ENCODE measurements at places on chromosomes 11 and 22.

- DNase-seq = peak; percentile 55
These were observed 77.9 kb upstream of the TIMP3 start for GRCh38 chr22:32723643-32724042.

DNA sequence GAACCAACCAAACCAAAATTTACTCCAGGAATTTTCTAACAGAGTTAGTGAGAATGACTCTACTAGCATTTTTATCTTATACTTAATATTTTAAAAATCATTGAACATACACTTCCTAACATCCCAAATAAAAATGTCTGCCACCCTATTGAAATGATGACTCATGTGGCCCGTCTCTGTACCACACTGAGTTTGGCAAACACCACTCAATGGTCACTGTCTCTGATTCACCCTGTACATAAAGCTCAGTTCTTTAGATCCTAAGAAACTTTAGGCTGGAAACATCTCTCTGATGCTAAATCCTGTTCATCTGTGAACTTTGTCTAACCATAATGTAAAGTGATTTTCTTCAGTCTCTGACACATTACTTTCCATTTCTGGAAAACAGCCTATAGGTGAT, 182.0 kb downstream of the CWF19L2 start:
- no peak for DNase-seq

- peak; percentile 49 for DNase-seq
These were observed 749 bp upstream of the BEST1 start for GRCh38 chr11:61949169-61950034.

- DNase-seq = peak; percentile 47
These were observed 760 bp downstream of the ZNRF3 start for GRCh38 chr22:28883917-28884746.

DNA sequence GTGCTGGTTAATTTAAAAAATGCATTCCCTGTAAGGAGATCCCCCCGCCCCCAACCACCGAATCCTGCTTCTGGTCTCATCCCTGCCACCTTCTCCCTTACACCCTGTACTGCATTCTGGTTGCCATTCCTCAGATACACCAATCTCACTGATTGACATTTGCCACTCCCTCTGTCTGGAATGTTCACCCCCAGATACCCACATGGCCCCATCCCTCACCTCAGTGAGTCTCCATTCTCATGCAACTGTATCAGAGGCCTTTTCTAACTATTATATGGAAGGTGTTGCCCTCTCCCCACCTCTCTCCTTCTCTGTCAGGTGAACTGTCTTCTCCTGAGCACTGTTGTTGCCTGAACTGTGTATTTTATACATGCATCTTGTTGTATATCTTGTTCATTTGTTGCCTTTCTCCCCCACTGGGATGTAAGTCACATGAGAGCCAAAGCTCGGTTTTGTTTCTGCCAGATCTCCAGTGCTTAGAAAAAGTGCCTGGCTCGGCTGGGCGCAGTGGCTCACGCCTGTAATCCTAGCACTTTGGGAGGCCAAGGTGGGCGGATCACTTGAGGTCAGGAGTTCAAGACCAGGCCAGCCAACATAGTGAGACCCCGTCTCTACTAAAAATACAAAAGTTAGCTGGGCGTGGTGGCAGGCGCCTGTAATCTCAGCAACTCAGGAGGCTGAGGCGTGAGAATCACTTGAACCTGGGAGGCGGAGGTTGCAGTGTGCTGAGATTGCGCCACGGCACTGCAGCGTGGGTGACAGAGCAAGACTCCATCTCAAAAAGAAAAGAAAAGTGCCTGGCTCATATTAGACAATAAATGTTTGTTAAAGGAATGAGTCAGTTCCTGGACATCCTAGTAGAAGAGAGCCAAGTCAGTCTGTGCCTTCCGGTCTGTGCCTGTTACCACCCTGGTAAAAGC, 61.0 kb downstream of the TNRC6B start:
- no peak for DNase-seq

GRCh38 chr11:22775248-22775647, 54.4 kb downstream of the SVIP start:
- DNase-seq = no peak

- DNase-seq = no peak
These were observed 1.1 kb upstream of the ATP6V1E1 start for GRCh38 chr22:17629641-17630040.

- DNase-seq = no peak
These were observed 217.7 kb upstream of the CTSC start for GRCh38 chr11:88555018-88555828.

GRCh38 chr11:14262271-14262846, 96.6 kb downstream of the RRAS2 start:
- DNase-seq = no peak

GRCh38 chr11:87866951-87867350, 308.3 kb downstream of the RAB38 start:
- no peak for DNase-seq

GRCh38 chr11:46599340-46600193, 5.7 kb upstream of the AMBRA1 start:
- DNase-seq = no peak

- DNase-seq = no peak
These were observed 33.0 kb upstream of the OR6M1 start for GRCh38 chr11:123839131-123839530.

DNA sequence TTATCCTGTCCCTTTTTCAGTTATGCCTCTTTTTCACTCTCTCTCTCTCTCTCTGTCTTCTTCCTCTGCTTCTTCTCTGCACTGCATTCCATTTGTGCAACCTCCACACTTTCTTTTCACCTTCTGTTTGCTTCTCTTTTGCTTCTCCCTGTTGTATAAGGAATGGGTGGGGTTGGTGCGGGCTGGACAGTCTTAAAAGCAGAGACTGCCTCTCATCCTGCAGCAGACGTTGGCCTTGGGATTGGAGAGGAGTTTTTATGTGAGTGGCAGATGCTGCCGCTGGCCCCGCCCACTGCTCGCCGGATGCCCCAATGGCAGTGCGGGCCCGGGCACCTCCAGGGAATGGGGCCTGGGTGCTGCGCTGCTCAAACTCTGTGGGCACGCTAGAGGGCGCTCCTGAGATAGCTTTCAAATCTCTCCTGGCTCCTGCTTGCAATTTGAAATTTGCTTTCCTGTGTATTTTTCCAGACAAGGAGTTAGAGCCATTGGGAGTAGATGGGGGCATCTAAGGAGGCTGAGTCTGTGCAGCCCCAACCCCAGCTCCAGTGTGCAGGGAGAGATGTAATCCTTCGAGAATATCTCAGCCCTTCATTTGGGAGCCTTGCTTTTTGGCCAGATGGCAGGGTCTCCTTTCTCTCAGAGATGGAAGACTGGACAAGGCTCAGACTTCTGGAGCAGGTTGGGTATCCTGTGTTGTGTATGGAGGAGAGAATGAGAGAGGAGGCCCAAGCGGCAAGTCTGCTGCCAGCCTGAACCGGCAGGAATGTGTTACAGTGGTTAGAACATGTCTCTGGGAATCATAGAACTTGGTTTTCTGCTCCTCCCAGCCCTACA, 81.2 kb downstream of the GRAMD1B start:
- DNase-seq = peak; percentile 85
